ENCODE measurements at places on chromosomes 7 and 10.

DNA sequence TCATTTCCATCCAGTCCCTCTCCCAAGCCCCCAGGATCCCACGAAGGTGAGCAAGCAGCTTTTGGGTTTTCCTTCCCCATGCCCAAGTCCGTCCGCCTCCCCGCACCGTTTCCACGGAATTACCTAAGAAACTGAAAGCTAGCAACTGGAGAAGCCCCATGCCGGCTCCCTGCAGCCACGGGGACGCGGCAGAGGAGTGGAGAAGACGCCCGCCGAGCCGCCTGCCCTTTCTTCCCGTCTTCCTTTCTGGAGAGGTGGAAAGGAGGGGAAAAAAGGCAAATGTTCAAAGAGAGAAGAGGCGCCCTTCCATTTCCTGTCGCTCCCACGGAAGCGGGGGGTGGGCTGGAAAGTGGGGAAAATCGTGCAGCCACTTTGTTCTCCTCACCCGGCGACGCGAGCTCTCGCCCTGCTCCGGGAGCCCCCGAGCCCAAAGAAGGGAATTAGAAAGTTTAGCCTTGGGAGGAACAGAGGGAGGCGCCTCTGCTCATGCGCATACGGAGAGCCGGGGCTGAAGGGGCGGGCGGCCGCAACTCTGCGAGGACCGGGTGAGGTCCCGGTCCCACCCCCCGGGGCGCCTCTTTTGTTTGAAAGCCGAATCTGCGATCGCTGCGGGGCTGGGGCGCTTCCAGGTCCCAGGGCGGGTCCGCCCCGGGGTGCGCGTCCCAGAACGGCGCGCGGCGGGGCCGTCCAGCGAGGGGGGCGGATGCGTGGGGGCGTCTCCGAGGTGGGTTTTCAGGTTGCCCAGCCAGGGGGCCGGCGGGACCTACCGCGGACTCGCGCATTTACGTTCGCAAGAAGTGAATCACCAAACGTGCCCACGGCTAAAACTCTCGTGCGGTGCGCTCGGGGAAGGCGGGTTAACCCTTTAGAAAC lies at the start of gene LAMB1:
Gene LAMB1 (minus strand): TSS at position 436 of the 873 bp plus-strand sequence. CDS start 276 bp downstream, at position 160.
- DNase-seq, result no peak

GRCh38 chr7:110170841-110171240 lies 920.1 kb upstream of the LRRN3 start:
- DNase-seq, result no peak

- no peak for DNase-seq
Observed at GRCh38 chr7:12764458-12764891, 77.0 kb downstream of the ARL4A start.

DNA sequence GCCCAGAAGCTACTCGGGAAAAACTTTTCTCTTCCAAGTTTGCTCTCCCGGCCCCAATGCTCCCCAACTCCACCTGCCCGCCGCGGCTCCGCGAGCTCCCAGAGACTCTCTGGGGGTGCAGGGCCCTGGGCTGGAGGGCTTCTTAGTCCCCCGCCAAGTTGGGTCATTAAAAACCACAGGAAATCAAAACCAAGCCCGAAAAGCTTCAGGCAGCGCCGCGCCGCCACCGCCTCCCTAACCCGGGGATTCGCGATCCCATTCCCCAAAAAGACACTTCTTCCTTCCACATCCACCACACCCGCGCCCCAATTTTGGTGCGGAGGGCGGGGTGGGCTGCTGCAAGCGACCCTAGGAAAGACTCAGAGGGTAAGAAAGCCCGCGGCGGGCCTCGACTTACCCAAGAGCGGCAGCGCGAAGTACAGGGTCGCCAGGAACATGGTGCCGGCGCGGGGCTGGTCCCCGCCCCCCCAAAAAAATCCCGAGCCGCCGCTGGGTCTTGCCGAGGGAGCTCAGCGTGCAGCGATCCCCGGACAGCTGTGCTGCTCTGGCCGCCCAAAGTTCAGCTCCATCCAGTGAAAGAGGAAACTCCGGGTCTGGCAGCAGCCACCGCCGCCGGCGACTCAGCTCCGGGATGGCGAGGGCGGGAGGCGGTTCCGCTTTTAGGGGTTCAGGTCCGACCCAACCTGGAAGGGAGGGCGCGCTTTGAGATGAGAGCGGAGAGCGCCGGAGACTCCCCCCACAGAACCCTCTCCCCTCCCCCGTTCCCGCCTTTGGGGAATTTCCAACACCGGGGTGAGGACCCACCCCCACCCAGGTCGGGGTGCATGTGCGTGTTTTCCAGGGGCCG lies 1.2 kb downstream of the GFRA1 start:
- DNase-seq, result no peak

DNA sequence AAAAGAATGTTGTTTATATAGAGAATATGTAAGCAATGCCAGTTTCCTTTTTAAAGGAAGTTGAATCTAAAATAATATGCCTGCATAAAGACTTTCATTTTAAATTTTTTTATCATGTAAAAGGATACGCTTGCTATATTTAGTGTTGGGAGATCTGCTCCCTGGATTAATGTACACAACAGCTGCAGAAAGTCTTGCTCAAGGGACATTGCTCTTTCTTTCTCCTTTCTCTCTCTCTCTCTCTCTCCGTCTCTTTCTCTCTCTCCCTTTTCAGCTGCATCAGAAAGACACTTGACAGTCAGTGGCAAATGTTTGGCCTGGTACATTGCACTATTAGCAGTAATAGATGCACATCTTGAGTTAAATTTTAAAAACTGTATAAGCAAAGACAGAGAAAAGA lies 739 bp downstream of the MYPN start:
- no peak for DNase-seq

DNA sequence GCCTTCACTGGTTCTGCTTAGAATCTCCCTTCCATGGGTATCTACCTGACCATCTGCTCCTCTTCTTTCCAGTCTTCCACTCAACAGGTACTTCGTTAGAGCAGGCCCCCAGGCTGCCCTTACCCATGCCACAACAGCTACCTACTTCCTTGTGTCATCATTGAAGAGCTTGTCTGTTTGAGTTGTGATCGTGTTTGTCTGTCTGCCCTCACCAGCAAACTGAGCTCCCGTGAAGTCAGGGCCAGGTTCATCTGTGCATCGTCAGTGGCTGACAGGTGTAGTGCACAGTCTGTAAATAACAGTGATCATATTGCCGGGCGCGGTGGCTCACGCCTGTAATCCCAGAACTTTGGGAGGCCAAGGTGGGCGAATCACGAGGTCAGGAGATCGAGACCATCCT lies 5.0 kb downstream of the NIPSNAP2 start:
- DNase-seq, result no peak

DNA sequence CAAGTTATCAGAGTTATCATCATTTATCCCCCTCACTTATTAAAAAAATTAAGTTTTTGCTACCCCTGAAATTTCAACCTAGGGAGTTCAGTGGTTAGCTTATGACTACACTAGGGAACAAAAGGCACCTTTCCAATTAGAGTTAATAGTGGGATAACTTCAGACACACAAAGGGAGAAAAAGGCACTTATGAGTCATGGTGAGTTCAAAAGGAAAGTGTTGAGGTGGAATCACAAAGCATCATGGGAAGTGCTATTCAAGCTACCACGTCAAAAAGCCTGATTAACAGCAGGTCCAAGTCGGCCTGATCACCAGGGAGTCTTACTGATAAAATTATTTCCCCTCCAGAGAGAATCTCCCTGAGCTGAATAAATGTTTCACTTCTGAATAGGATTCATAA lies 165.7 kb downstream of the C7orf25 start:
- no peak for DNase-seq

- DNase-seq, result no peak
Observed at GRCh38 chr10:121974019-121974534, 940 bp downstream of the NSMCE4A start.

GRCh38 chr7:33530664-33531063 lies 374.7 kb upstream of the BMPER start:
- DNase-seq, result no peak

DNA sequence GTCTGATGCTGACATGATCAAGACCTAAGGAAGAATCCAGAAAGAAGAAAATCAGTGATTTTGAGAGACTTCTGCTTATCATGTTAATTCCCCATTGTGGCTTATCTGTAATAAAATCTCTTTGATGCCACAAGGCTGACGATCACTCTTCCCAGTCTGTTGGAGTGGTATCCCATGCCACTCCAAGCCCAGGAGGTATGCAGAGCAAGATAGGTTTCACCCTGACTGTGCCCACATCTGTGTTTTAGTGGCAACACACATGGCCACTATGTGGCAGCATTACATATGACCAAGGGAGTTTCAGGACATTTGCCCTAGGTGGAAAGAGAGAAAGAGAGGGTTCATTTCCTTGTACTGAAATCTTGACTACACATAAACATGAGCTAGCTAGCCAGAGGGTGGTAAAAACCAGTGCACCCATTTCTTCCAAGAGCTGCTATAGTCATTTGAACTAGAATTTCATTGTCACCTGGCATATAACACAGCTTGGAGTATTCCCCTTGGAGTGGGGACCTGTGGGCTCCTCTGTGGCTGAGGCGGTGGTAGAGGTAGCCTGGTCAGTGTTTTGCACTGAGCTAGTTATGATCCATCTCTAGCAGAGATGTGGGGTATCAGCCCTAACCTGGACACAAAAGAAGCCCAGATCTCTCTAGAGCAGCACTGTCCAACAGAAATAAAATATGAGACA lies 20.8 kb downstream of the LAMB4 start:
- DNase-seq, result no peak

DNA sequence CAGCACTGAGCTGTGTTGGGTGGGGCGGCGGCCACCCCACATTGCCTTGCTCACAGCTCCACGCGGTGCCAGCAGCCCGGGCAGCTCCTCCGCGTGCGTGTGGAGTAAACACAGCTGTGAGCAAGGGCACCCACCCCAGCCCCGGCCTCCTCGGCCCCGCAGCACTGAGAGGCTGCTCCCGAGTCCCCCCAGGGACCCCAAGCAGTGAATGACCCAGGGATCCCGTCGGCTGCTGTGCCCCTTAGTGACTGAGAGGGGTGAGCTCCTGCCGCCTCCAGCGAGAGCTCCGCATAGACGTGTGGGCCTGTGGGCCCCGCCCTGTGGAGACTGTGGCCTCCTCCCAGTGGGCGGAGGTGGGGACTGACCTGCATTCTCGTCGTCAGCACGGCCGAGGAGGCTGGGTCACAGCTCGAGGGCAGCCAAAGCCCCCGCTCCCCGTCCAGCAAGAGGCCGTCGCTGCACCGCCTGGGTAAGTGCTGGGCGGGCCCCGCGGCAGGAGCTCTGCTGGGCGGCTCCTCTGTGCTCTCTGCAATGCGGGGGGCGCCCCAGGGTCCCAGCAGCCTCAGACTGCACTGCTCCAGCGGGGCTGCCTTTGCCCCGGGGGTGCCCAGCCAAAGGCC lies 29.9 kb upstream of the UTF1 start:
- no peak for DNase-seq

- DNase-seq, result no peak
Observed at GRCh38 chr7:24727154-24728120, 29.8 kb downstream of the GSDME start.

DNA sequence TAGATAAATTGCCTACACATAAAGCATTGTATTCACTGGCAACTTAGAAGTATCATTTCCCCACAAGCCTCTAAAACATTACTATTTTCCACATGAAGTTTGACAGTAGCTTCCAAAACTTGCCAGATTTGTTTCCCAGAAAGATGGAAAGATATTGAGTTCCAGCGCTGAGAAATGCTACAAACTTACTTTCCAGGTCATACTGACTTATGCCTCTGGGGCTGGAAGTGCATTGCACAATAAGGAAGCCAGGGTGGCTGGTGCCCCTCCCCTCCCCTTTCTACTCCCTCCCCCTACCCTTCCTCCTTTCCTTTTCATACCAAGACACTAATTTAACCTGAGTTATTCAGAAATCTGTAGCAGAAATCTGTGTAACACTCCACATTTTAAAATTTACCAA lies 212.6 kb downstream of the WDR37 start:
- DNase-seq, result no peak

DNA sequence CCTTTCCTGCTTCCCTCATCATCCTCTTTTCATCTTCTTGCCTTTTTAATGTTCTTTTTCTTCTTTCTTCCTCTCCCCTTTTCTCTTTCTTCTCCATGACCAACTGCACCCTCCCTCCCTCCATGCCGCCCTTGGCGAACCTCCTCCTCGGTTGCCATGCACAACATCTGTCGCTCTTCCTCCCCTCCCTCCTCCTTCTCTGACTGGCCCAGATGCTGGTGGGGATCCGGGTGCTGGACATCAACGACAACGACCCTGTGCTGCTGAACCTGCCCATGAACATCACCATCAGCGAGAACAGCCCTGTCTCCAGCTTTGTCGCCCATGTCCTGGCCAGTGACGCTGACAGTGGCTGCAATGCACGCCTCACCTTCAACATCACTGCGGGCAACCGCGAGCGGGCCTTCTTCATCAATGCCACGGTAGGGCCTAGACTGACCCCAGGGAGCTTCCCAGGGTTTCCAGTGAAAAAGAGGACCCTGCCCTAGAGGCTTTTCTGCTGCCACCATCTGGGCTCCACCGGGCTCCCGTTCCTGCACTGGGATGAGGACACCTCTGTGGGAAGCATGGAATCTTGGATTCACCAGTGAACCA lies 11.5 kb upstream of the VSIR start:
- DNase-seq, result no peak

DNA sequence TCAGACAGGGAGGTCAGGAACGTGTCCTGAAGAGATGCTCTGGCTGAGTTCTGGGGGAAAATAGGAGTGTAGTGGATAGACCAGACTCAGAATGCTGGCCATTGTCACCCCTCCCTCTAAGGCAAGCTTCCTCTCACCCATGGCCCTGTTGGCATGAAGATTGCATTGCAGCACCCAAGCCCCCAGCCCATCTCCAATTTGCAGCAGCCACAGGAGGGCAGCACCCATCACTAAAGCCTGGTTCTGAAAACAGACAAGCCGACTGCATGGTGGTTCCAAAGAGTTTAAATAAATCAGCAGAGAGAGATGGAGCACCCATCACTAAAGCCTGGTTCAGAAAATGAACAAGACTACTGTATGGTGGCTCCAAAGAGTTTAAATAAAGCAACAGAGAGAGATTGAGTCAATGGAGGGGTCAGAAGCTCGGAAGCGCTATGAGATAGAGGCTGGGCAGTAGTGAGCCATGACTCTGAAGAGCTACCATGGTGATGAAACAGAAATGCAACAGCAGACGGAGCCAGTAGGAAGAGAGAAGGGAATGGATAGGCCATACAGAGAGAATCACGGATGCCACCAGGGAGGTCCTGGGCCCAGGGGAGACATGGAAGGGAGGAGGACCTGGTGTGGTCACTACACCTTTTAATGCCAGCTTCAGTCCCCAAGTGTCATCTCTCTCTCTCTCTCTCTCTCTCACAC lies 237.9 kb upstream of the MYO3A start:
- DNase-seq, result no peak

DNA sequence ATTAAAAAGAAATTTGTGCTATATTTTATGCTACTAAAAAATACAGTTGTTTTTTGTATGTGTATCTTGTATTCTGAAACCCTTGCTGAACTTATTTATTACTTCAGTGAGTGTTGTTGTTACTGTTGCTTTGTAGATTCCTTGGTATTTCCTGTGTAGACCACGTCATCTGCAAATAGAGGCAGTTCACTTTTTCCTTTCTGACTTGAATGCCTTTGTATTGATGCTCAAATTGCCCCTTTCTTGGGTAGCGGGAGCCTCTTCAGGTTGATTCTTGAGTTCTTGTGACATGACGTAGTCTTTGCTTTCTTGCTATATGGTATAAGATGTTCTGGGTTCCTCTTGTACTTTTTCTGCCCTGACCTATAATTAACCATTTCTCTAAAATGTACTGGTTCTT lies 504.1 kb downstream of the SDK1 start:
- no peak for DNase-seq

GRCh38 chr7:137798073-137798763 lies 48.6 kb downstream of the DGKI start:
- DNase-seq, result no peak
